ENCODE measurements at places on chromosomes 7 and 10. TPM values are rescaled to one million over a fixed set of nuclear protein-coding genes. Genes with fewer than 3 reads are reported as not detected.

RAB19 gene
- 0.50 TPM for polyA plus RNA-seq

TCF7L2 gene
- 11.1 TPM for polyA plus RNA-seq

RET gene
- 0.37 TPM for polyA plus RNA-seq

AASS gene
- polyA plus RNA-seq: 6.7 TPM

TMEM184A gene
- 5.6 TPM for polyA plus RNA-seq

KIN gene
- polyA plus RNA-seq: 28.6 TPM

AKR1B15 gene
- polyA plus RNA-seq: 2.0 TPM

ACSL5 gene
- 15.9 TPM for polyA plus RNA-seq

CDK14 gene
- 7.6 TPM for polyA plus RNA-seq

Measured in thymus (tissue), 14 donors.